ENCODE measurements at places on chromosomes 16 and 17.

- DNase-seq, result no peak
Observed at GRCh38 chr16:82192665-82193064, 22.6 kb upstream of the MPHOSPH6 start.

GRCh38 chr17:6815775-6816174 lies 15.8 kb downstream of the TEKT1 start:
- DNase-seq, result no peak

GRCh38 chr17:82832881-82833475 lies 6.8 kb downstream of the ZNF750 start:
- DNase-seq, result no peak

DNA sequence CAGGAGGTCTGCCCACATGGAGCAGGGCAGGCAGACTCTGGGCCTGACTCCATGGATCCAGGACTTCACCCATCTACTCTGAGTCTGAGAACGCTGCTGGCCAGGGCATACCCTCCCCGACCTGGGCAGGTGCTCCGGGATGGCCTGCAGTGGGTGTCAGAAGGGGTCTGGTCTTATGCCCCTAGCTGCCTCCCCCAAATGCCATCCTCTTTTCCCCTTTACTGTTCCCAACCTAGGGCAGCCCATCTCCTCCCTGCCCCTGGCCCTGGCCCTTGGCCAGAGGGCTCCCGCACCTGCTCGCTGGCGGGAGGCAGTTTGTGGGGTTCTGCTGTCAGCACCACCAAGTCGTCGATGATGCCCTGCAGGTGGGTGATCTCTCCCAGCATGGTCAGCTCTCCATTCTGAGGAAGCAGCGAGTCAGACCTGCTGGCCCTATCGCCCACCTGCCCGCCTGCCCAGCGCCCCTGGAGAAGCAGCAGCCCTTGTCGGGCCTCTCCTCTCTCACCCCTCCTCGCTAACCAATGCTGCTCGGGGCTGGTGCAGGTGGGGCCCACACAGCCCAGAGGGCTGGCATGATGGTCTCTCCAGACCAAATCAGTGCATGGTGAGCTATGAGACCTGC lies 8.2 kb downstream of the MTSS2 start:
- no peak for DNase-seq

- no peak for DNase-seq
Observed at GRCh38 chr17:39486242-39486641, 25.0 kb downstream of the CDK12 start.

- DNase-seq, result peak; percentile 66
Observed at GRCh38 chr17:15954222-15954621, 9.3 kb downstream of the ADORA2B start.

GRCh38 chr17:50169121-50169764 lies 3.4 kb downstream of the SGCA start:
- peak; percentile 79 for DNase-seq

- DNase-seq, result no peak
Observed at GRCh38 chr17:63610854-63611253, 10.2 kb downstream of the TACO1 start.

DNA sequence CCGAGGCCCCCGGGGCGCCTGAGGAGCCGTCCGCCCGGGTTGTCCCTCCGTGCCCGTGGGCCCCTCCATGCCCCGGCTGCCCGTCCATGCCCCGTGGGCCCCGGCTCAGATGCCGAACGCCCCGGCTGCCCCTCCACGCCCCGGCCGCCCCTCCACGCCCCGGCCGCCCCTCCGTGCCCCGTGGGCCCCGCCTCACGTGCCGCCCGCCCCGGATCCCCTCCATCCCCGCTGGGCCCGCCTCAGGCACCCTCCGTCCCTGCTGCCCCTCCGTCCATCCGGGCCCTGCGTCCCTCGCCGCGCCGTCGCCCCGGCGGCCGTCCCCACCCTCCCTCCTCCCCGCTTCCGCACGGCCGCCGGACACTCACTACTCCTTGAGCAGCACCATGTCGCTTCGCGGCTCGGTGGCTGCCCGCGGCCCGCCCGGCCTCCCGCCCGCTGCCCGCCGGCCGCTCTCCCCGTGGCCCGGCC lies 382 bp downstream of the PITPNA start:
- no peak for DNase-seq

GRCh38 chr17:43628089-43628650 lies 33.6 kb downstream of the MEOX1 start:
- DNase-seq, result no peak

DNA sequence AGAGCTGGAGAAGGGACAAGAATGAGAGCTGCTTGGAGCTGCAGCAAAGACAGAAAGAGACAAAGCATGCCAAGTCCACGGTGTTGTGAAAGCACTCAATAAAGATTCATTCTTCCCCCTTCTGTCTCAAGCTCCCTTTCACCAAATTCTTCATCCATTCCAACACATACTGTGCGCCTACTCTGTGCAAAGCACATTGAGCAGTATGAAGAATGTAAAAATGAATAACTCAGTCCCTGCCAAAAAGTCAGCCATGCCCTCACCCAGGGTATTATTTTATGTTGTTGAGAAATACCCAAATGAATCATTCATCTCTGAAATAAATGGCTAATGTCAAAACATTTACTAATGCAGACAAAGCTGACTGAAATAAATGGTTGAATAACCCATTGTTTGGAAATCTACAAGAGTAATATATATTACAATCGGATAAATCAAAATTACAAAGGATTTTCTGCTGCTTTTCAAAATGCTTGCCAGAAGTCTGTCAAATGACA lies 282.9 kb upstream of the IRX5 start:
- no peak for DNase-seq

DNA sequence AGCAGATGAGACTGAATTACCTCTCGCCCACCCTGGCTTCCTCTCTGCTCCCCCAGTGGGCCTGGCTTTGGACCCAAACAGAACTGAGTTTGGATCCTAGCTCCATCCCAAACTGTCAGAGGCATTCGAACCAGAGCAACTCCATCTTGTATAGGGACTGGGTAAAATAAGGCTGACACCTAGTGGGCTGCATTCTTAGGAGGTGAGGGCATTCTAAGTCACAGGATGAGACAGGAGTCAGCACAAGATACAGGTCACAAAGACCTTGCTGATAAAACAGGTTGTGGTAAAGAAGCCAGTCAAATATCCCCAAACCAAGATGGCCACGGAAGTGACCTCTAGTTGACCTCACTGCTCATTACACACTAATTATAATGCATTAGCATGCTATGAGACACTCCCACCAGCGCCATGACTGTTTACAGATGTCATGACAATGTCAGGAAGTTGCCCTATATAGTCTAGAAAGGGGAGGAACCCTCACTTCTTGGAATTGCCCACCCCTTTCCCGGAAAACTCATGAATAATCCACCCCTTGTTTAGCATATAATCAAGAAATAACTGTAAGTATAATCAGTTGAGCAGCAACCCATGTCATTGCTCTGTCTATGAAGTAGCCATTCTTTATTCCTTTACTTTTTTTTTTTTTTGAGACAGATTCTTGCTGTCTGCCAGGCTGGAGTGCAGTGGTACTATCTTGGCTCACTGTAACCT lies 44.4 kb downstream of the LYRM1 start:
- DNase-seq, result peak; percentile 36

GRCh38 chr16:84726669-84727467 lies 27.1 kb downstream of the USP10 start:
- no peak for DNase-seq

DNA sequence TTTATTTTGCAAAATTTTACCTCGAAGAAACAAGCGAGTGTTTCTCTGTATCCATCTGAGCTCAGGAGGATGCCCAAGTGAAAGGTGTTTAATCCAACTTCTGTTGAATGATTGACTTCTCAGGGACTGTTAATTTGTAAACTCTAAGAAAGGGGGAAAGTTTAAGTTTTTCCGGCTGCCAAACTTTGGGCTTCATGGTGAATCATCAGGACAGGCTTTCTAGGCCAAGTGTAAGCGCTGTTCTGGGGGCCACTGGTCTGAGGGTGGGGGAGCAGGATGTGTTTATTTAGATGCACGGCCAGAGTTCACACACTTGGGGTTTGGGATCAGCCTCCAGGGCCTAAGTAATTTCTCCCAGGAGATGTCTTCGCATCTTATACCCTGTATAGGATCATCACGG lies 110.4 kb downstream of the PITPNC1 start:
- DNase-seq, result no peak

GRCh38 chr16:85652431-85653221 lies 36.1 kb downstream of the GINS2 start:
- peak; percentile 90 for DNase-seq

- no peak for DNase-seq
Observed at GRCh38 chr16:30368792-30369090, 1.6 kb downstream of the TBC1D10B start.

GRCh38 chr17:31448467-31449077 lies 57.1 kb downstream of the RAB11FIP4 start:
- DNase-seq, result no peak

GRCh38 chr17:63035695-63036094 lies 69.7 kb downstream of the TANC2 start:
- no peak for DNase-seq

GRCh38 chr17:2337544-2338314 lies 428 bp downstream of the SGSM2 start:
- peak; percentile 77 for DNase-seq

- DNase-seq, result no peak
Observed at GRCh38 chr17:64718058-64718457, 56.0 kb upstream of the SMURF2 start.

DNA sequence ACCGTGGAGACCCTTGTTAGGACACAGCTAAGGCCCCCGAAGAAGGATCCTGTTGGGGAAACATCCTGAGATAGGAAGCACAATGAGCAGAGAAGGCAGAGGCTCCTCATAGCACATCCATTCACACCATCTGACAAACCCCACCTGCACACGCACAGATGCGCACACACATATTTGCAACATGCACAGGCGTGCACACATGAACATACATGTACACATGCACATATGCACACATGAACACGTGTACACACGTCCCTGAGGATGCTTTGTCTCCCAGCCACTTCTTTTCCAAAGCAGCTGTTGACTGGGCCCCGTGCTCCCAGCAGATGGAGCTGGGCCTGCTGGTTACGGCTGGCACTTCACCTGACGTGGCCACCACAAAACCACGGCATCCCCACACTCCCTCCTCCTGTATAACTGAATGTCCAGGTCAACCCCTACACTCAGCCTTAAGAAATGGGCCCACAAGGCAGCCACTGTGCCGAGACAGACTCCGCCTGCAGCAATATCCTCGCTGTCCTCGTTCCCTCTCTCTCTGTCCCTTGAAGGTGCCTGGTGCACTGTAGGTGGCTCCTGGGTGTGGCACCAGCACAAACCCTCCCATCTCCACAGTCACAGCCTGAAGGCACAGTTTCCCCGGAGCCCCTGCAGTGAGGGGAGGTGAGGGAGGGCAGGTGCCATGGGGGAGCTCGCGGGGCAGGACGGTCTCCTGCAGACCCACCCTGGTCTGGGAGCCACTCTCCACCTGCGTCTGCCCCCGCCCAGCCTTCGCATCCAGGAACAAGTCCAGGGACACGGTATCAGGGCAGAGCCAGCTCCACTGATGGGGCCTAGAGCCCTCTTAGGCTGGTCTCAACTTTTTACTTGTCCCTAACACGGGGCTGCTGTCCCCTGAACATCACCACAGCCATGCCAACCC lies 183.0 kb downstream of the RBFOX3 start:
- no peak for DNase-seq

DNA sequence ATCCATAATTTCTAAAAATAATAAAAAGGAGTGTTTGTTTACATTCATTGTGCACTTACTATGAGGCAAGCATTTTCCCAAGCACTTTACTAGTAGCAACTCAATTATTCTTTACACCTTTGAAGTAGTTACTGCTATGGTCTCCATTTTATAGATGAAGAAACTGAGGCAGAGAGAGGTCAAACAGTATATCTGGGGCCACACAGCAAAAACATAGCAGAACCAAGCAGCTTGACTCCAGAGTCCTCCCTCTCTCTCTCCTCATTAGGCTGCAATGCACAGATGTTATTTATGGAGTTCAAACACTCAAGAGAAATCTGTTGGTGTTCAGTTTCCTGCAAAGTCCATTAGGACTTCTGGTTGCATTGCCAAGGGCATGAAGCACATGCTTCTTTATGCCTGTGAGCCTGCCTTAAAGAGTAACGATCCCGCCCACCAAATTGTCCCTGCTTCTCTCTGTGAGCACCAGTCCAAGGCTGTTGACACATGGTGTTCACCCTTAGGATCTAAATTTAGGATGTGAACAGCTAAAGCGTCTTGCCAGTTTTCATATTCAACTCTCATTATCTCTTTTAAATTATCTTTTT lies 44.0 kb downstream of the GPRC5B start:
- no peak for DNase-seq

- DNase-seq, result no peak
Observed at GRCh38 chr16:72835086-72835485, 212.8 kb downstream of the ZFHX3 start.

DNA sequence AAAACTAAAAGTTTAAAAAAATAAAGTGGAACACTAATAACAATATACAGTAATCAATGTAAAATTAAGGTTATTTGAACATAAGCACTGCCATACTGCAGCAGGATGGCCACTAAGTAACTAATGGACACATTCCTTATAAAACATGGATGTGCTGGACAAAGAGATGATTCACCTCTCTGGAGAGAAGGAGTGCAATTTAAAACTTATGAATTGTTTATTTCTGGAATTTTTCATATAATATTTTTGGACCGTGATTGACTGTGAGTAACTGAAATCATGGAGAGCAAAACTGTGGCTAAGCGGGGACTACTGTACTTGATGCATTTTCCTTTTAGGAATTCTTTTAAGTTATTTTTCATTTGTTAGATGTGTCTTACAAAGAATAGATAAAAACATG lies 21.8 kb downstream of the CBFB start:
- no peak for DNase-seq

GRCh38 chr16:30805370-30806169 lies 18.6 kb upstream of the ZNF629 start:
- DNase-seq, result peak; percentile 76

GRCh38 chr16:65519402-65519801 lies 397.5 kb upstream of the CDH11 start:
- no peak for DNase-seq

GRCh38 chr16:65570261-65570660 lies 448.4 kb upstream of the CDH11 start:
- DNase-seq, result no peak

DNA sequence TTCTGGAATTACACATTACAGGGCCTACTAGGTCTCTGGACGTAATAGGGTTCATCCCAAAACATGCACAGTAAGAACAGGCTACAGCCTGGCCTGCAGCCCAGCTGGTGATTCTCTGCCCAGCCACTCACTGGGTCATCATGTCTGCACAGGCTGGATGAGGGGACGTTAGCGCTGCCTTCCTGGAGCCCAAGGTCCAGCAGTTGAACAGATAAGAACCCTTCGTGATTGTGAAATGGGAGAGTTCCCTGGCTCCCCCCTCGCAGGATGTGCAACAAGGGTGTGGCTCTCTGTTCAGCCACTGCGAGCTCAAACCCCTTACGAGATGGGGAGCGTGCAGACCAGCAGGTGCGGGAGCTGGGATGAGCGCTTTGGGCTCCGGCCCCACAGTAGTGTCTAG lies 200.0 kb upstream of the CDH5 start:
- no peak for DNase-seq

- DNase-seq, result no peak
Observed at GRCh38 chr17:66976781-66977201, 12.3 kb downstream of the CACNG4 start.

DNA sequence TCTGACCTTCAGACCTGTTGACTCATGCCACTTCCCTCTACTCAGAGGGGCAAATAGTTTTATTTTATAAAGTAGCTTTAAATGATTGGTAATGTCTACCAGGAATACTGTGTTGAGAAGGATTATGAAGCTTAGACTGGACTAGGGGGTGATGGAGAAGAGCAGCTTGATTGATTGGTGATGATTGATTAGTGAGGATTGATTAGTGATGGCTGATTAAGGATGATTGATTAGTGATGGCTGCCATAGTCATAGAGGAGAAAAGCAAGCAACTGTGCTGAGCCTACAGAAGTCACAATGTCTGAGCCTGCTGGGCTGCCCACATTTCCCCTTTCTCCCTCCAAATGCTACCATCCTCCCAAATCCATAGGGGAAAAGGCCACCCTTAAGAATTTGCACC lies 206.8 kb upstream of the SALL1 start:
- DNase-seq, result no peak

Measured in A673 (cell line).